Stimulated activated CD4-positive, alpha-beta T cell treated with anti-CD3 and anti-CD28 coated beads, Interleukin-4, amount 100 ng/mL, for 4 hours (primary cell): ENCODE measurements at places on chromosomes 2 and 18.

DNA sequence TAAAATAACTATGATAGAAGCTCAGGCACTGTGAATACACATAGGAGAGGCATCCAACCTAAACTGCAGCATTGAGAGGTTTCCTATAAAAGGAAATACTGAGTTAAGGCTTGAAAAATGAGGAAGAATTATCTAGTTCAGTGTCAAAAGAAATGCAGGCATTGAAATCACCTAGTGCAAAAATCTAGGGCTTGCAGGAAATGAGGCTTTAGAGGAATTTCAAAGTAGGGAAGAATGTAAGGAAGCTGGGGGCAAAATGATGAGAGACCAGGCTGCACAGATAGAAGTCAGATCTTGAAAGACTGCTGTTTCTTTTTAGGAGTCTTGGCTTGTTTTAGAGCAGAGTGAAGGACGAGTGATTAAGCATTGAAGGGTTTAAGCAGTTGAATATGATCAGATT is 28.1 kb upstream of the SCYGR2 start:
- DNase-seq, result no peak

- DNase-seq, result no peak
These were observed 44.1 kb upstream of the TTC39C start for GRCh38 chr18:23970161-23971096.

DNA sequence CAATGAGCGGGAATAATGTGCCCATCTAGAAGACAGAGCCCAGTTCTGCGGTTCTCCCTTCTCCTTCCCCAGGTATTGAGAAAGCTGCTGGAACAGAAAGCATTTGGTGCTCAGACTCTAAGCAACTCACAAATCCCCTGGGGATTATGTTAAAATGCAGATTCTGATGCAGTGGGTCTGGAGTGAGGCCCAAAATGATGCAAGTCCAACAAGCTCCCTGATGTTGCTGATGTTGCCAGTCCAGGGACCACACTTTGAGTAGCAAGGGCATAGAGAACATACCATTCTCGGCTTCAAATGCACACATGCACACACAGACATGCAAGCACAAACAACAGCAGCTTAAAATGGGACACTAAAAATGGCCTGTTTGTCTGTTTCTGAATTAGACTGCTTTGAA is 274.8 kb upstream of the NCKAP5 start:
- DNase-seq, result no peak

DNA sequence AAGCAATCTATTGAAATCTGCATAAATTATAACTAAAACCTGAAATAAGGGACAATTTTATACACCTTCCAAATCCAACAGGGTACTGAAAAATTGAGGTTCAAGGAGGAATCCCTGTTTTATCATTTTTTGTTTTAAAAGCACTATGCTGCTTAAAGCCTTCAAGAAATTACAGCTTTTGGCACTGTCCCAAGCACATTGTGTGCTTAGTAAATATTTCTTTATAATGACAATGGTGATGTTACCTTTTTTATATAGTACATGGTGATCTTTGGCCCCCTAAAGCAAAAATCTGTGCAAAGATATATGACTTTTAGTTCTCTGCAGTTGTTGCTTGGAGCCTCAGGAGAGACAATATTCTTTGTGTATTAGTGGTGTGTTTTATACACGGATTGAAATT is 71.6 kb upstream of the EFEMP1 start:
- no peak for DNase-seq

DNA sequence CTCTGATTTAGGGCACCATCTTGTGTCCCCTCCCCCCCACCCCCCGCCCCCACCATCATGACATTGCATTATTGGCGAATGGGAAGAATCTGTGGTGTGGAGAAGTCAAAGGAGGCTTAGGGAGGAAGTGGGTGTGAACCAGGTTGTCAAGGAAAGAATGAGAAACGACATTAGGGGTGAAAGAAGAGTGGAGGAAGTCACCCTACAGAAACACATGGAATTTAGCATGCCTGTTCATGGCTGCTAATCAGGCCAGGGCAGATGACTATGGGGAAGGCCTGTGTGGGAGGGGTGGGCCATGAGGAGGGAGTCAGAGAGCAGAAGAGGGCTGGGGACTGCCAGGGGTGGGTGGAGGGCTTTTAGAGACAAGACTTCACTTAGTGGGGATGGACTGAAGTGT is 81.6 kb downstream of the AOX1 start:
- DNase-seq, result no peak

- DNase-seq, result no peak
These were observed 129.6 kb downstream of the MREG start for GRCh38 chr2:215883799-215884198.

GRCh38 chr2:233135421-233135820 is 75.3 kb downstream of the INPP5D start:
- DNase-seq, result no peak

- DNase-seq, result no peak
These were observed 115.6 kb upstream of the OTOS start for GRCh38 chr2:240255811-240256703.

DNA sequence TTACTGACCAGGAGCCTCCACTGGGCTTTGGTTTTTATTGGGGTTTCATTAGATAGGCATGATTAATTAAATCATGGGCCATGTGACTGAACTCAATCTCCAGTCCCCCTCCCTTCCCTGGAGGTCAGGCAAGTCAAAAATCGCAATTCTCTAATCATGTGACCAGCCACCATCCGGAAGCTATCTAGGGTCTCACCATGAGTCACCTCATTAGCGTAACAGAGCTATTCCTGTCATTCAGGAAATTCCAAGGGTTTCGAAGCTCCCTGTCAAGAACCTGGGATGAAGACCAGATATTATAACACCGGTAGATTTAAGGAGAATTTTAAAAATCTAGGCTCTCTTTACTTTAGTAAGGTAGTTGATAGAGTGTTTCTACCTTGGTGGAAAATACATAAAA is 180.3 kb upstream of the TCF4 start:
- DNase-seq, result no peak

GRCh38 chr2:145849466-145849865 is 1329.5 kb upstream of the ZEB2 start:
- DNase-seq, result no peak

- DNase-seq, result no peak
These were observed 273.1 kb downstream of the PLCL1 start for GRCh38 chr2:198077477-198077876.

- DNase-seq, result no peak
These were observed 10.8 kb downstream of the DLGAP1 start for GRCh38 chr18:4444306-4444705.

- no peak for DNase-seq
These were observed 239.0 kb downstream of the ZNF521 start for GRCh38 chr18:25112821-25113434.

- no peak for DNase-seq
These were observed 68.7 kb downstream of the DNAJC10 start for GRCh38 chr2:182784777-182785176.

GRCh38 chr18:32732165-32732564 is 40.7 kb downstream of the KLHL14 start:
- no peak for DNase-seq

GRCh38 chr2:111944531-111945210 is 46.3 kb downstream of the MERTK start:
- DNase-seq, result no peak

GRCh38 chr2:165876712-165877111 is 76.9 kb downstream of the TTC21B start:
- no peak for DNase-seq

DNA sequence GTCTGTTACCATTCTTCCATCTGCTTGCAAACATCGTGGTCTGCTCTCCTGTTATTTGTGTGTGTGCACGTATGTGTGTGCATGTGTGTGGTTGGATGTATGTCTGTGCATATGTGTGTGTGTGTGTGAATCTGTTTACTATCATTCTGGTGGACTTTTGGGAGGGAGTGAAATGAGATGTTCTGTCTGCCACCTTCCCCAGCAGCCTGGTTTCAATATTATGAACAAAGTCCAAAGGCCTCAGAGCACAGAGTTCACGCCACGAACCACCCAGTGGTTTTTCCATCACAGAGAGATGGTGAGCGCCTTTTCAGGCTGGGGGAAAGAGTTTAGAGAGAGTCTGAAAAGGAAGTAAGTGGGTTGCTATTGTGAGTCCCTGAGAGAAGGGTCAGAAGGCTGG is 67.1 kb upstream of the YWHAQ start:
- no peak for DNase-seq

DNA sequence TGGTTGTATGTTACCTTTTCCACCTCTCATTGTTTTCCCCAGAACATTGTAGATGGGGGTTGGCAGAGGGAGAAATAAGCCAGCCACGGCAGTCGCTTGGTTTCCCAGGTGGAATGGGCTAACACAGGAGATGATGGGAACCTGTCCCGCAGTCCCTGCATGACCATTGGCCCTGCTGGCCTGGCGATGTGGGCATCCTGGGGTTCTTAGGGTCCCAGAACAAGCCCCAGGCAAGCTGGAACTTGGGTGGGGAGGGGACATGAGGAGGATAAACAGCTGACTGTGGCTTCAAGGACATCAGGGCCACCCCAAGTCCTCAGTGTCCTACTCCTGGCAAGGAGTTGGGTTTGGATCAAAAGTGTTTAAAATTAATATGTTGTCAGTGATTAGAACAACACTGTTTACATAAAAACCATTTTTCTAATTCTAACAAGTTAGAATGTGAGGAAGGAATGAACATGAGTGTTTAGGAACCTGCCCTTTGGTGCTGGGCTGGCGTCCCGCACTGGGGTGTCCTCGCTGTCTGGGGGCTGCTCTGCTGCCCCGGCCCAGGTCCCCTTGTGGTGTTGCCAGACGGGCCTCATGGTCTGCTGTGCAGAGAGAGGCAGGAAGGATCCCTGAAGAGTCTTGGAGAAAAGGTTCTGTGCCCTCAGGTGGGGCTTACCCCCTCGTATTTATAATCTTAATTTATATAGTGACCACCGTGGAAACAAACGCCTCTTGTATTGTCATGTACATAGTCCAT is 95.1 kb downstream of the USP40 start:
- no peak for DNase-seq

GRCh38 chr2:234714711-234715110 is 217.8 kb upstream of the ARL4C start:
- no peak for DNase-seq
